ENCODE measurements at places on chromosomes 2 and 18.

- DNase-seq: no peak
Measured at GRCh38 chr18:5463390-5463789, 80.4 kb downstream of the EPB41L3 start.

DNA sequence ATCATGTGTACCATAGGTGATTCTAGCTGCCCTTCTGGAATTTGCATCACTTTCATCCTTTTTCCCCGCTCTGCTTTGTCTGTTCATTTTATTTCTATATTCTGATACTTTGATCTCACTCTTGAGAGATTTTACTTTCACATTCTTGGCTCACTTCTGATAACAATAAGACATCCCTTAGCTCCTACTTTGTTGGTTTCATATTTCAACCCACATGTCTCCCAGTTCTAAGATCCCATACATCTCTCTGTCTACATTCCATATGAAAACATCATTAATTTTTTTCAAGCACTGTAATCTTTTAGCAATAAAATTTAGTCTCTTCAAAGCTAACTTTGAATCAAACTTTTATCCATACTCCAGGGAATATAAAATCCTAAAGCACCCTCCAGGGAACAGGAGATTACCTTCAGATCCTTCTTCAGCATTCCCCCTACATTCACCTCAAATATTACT lies 75.6 kb downstream of the COL3A1 start:
- DNase-seq: no peak

GRCh38 chr2:236663287-236664101 lies 93.9 kb downstream of the ACKR3 start:
- DNase-seq: no peak

DNA sequence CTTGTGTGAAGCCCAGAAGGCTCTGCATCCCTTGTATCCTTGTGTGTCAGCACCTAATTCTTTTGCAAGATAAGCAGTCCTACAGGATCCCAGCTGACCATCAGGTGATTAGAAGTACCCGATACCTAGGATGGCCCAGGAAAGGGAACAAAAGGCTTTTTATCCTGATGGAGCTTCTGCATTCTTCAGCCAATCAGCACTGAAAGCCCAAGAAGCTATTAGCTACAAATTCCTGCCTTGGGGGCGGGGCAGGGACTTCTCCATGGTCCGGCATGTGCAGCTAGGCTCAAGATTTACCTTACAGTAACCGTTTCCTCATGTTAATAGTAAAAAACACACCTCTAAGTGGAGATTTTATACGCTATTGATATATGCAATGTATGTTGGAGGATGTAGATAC lies 264.6 kb upstream of the THUMPD2 start:
- DNase-seq: no peak

DNA sequence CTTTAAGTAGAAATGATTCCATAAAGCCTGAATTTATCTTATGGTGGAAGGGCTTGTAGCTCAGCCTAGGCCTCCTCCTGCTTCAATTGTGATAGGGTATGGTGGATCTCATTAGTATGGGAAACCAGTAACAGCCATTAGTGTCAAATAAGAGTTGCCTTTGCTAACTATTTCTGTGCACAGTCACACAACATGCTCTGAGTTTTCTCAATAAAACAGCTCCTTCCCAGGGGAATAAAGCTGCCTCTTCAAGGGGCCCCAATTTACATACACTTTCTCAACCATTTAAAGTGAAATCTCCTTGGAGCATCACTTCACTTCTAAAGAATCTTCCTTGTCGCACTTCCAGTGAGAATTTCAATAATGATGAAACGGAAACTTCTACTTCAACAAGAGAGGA lies 53.4 kb downstream of the KLF7 start:
- no peak for DNase-seq

GRCh38 chr18:49473721-49474120 lies 13.3 kb upstream of the DYM start:
- no peak for DNase-seq

GRCh38 chr18:37544713-37545112 lies 20.9 kb downstream of the CELF4 start:
- no peak for DNase-seq

- no peak for DNase-seq
Measured at GRCh38 chr2:109222825-109223471, 93.9 kb downstream of the SH3RF3 start.
